ENCODE measurements at places on chromosomes 11 and 22.

GRCh38 chr22:46769191-46769675, 6.8 kb downstream of the TBC1D22A start:
- no peak overlapping the region for H3K4me3 ChIP-seq
- peaks cover 25% of the 10 kb centered on the region for H3K4me1 ChIP-seq
- H3K27me3 ChIP-seq, result no peaks in the 10 kb centered on the region
- no peaks in the 10 kb centered on the region for H3K36me3 ChIP-seq

DNA sequence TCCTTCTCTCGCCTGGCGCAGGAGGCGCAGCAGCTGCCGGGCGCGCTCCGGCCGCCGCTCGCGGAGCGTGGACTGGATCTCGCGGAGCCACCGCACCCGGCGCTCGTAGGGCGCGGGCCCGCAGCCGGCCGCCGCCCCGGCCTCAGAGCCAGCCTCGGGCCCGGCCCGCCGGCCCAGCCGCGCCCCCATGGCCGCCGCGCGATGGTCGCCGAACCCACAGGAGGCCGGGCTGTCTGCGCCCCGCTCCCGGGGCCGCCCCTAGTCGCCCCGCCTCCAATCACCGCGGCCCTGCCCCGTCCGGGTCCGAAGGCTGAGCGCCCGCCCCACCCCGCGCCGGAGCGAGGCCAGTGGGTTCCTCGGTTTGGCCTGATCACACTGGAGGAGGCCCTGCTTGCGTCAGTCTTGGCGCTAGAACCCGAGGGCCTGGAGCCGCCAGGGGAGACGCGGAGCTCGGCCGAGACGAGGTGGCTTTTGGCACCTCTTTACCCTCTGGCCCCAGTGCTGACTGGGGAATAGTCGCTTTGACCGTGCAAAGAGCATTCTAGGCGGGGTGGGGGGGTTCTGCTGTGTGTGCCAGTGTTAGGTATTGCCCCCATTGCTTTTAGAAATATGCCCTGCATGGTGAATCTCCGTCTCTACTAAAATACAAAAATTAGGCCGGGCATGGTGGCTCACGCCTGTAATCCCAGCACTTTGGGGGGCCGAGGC, at the start of gene LRRC75B:
LRRC75B (minus strand) TSS at position 223 of the 708 bp plus-strand sequence; CDS start at position 189, 34 bp downstream.
- H3K27me3 ChIP-seq, result peaks cover 3% of the 10 kb centered on the region
- peak; percentile 49 for DNase-seq
- H3K4me1 ChIP-seq, result no peaks in the 10 kb centered on the region
- no peaks in the 10 kb centered on the region for H3K36me3 ChIP-seq
- H3K4me3 ChIP-seq, result peak within 1 kb of the TSS; percentile 86

DNA sequence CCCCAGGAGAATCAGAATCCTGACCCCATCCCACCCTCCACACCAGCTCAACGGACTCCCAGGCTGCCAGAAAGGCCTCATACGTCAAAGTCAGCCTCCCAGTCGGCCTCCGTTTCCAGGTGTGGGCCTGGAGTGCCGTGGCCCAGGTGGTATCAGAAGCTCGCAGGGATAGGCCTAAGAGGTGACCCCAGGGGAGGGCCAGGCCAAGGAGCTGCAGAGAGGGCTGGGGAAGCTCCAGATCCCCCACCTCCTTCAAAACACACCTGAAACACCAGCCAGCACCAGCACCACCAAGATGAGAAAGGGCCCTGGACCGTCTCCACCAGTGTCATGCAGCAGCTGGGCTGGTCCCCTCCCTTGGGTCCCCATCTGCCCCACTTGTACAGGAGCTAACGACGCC, 20.3 kb downstream of the ASCL2 start:
- no peak overlapping the region for H3K27ac ChIP-seq
- no peak overlapping the region for H3K4me3 ChIP-seq
- no peak for DNase-seq
- no peaks in the 10 kb centered on the region for H3K36me3 ChIP-seq
- no peaks in the 10 kb centered on the region for H3K4me1 ChIP-seq
- H3K27me3 ChIP-seq, result peaks cover 18% of the 10 kb centered on the region

DNA sequence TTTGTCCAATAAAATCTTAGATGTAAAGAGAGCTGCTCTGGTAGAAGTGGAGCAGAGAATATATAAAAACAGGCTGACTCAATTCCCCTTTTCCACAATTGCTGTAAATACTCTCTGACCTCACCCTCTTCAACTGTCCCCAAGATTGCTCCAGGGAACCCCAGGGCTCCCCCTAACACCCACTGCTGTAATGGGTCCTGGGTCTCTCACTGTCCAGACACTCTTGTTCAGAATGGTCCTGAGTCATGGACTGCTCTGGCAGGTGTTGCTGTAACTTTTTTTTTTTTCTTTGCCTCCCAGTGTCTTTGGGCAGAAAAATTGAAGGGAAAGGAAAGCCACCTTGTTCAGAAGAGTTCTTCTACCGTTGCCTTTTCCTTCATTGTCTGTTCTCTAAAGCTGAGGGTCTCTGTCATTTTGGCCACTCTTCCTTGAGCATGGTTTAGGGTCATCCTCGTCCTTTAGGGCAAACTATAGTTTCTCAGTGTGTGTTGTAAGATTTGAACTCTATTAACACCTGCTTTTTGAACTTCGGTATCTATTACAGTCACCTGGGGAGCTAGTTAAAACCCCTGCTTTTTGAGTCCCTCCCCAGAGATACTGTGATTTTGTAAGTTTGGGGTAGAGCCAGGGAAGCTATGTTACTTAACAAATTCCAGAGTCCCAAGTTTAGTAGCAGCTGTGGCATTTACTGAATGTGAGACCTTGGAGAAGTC, 209.5 kb downstream of the NAV2 start:
- no peaks in the 10 kb centered on the region for H3K27me3 ChIP-seq
- H3K36me3 ChIP-seq, result peaks cover 17% of the 10 kb centered on the region

GRCh38 chr22:41382098-41382578, 396 bp downstream of the TEF start:
- H3K4me3 ChIP-seq, result peak overlapping the region; percentile 88
- peaks cover 3% of the 10 kb centered on the region for H3K27me3 ChIP-seq
- H3K36me3 ChIP-seq, result no peaks in the 10 kb centered on the region
- peak overlapping the region; percentile 64 for H3K27ac ChIP-seq
- H3K4me1 ChIP-seq, result peaks cover 32% of the 10 kb centered on the region

GRCh38 chr11:63404161-63404935, 34.8 kb downstream of the SLC22A9 start:
- H3K4me1 ChIP-seq, result no peaks in the 10 kb centered on the region
- H3K36me3 ChIP-seq, result no peaks in the 10 kb centered on the region
- no peak overlapping the region for H3K4me3 ChIP-seq
- H3K27me3 ChIP-seq, result peaks cover 4% of the 10 kb centered on the region
- DNase-seq, result no peak

- H3K36me3 ChIP-seq, result 0 out of 2 replicates have a peak, but pooled peaks cover 4% of the 10 kb centered on the region
- no peak for DNase-seq
- peaks cover 1% of the 10 kb centered on the region for H3K27me3 ChIP-seq
- H3K4me1 ChIP-seq, result peaks cover 10% of the 10 kb centered on the region
- H3K4me3 ChIP-seq, result peak overlapping the region; percentile 81
These were observed 9.2 kb upstream of the AIFM3 start for GRCh38 chr22:20957683-20958431.

DNA sequence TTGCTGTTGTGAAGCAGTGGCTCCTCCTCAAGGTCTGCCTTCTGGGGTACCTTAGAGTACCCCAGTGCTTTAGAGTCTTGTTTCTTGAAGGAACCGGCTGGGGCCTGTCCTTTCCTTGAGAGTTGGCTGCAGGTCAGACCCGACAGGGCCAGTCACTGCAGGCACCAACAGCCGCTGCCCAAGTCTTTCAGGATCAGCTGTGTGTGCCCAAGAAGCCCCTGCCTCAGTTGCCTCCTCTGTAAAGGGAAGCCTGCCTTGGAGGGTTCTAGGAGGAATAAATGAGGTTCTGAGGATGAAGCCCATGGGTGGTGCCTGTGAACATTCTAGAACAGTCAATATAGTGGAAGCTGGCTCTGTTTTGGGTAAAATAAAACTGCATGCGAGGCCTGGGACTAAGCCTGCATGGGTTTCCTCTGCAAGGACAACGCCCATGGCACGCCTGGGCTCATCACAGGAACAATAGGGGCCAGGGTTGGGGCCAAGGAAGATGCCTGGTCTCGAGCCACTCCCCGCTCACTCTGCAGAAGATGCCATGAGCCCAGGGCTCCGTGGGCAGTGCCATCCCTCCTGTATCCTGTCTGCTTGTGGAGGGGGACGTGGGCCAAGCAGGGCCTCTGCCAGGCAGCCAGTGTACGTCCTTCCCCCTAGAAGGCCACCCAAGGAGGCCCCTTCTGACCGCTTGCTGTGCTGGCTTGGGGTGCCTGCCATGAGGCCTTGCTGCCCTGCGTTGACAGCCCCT, 81.6 kb downstream of the MED15 start:
- H3K27me3 ChIP-seq, result peaks cover 14% of the 10 kb centered on the region
- H3K4me3 ChIP-seq, result no peak overlapping the region
- peak overlapping the region; percentile 21 for H3K27ac ChIP-seq

- no peak overlapping the region for H3K27ac ChIP-seq
- peaks cover 7% of the 10 kb centered on the region for H3K4me1 ChIP-seq
- peaks cover 6% of the 10 kb centered on the region for H3K27me3 ChIP-seq
- H3K4me3 ChIP-seq, result no peak overlapping the region
These were observed 2.7 kb downstream of the UPB1 start for GRCh38 chr22:24497841-24498258.

DNA sequence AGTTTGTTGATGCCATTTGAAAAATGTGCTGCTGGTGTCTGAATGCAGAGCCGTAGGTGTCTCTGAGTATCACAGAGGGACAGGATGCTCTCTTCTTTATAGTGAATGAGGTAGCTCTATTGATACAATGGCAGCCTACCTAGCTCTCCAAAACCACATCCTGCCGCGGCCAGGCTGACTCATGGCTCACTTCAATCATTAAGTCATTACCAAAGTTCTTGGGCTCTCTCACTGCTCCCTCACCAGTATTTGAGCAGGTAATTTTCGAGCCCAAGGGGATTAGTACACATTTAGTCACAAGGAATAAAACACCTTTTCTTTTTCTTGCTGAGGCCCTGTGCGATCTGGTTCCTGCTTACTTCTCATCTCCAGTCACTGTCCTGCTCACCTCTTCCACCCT, 509.0 kb upstream of the LARGE1 start:
- no peak overlapping the region for H3K4me3 ChIP-seq
- no peak overlapping the region for H3K27ac ChIP-seq
- peaks cover 3% of the 10 kb centered on the region for H3K36me3 ChIP-seq
- no peaks in the 10 kb centered on the region for H3K27me3 ChIP-seq
- no peaks in the 10 kb centered on the region for H3K4me1 ChIP-seq
- DNase-seq, result no peak

DNA sequence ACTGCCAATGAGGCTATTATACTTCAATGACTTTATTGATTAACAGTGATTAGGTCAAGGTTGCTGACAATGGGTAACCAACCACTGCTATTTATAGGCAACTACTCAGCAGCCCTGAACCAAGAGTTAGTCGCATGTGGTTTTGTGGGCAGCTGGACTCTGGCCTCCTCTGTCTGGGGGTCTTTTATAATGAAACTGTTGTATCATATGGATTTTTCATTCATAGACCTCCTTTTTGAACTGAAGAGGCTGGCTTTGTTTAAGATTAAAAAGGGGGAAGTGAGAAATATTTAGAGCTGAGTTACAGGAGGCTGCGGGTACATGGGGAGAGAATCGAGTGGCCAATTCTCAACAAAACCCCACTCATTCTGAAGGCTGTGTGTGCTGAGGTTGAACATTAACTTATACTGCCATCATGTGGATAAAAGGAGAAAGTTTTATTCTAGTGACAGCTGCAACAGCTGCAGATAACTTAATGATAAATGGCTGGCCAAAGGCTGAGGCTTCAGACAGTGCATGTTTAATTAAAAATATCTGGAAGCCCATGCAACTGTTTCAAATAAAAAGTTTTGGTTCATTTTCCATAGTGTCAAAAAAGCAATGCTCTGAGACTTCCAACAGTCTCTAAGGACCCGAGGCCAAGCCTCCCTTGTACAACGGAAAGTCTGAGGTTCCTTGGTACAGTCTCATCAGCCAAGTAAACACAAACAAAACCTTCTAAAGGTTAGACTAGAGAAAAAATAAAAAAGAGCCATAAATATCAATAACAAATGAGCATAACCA, 682.6 kb downstream of the KCNA4 start:
- peaks cover 86% of the 10 kb centered on the region for H3K4me1 ChIP-seq
- H3K36me3 ChIP-seq, result peaks cover 9% of the 10 kb centered on the region
- peak overlapping the region; percentile 31 for H3K4me3 ChIP-seq
- H3K27ac ChIP-seq, result peak overlapping the region; percentile 64

DNA sequence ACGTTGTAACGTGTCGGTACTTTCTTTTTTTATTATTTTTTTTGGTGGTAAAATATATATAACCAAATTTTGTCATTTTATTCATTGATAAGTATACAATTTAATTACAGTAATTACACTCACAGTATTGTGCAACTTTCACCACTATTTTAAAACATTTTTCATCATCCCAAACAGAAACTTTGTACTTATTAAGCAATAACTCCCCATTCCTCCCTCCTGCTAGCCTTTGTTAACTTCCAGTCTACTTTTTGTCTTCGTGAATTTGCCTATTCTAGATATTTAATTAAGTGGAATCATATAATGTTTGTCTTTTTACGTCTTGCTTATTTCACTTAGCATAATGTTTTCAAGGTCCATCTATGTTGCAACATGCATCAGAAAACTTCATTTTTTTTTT, 58.5 kb downstream of the STIM1 start:
- peaks cover 10% of the 10 kb centered on the region for H3K4me1 ChIP-seq
- no peak overlapping the region for H3K4me3 ChIP-seq
- H3K36me3 ChIP-seq, result no peaks in the 10 kb centered on the region

DNA sequence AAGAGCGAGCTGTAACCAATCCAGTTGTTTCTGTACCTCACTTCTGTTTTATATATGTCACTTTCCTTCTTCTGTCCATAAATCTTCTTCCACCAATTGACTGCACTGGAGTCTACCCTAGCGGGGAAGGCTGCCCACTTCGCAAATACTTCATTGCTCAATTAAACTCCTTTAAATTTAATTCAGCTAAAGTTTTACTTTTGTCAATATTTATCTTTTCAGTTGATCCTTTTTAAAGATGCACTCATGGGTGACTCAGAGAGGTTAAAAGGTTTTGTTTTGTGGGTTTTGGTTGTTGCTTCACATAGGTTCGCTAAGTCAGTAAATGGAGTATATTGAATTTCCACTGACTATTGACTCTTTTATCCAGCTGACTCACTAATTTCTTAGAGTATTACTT, 597.2 kb downstream of the DLG2 start:
- peaks cover 8% of the 10 kb centered on the region for H3K4me1 ChIP-seq
- DNase-seq, result no peak
- no peak overlapping the region for H3K4me3 ChIP-seq
- no peaks in the 10 kb centered on the region for H3K36me3 ChIP-seq
- H3K27ac ChIP-seq, result no peak overlapping the region

DNA sequence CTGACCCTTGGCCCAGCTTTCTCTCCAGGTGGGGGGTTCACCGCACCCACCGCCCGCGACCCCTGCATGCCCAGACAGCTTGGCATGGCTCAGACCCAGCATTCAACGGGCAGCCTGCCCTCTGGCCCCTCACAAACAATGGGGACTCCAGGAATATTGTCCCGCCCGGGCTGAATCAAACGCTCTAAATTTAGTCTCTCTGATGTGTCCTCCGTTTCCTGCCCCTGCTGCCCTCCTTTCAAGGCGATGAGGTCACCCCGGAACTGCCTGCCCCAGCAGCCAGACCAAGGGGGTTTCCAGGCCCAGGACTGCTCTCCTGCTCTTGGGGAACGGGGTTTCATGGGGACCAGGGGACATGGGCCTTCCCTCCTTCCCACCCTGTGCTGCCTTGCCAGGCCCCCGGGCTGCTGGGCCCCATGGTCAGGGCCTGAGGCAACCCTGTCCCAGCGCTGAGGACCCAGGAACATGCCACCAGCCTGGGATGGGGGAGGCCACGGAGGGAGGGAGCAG, 10.1 kb upstream of the PDGFB start:
- peaks cover 39% of the 10 kb centered on the region for H3K4me1 ChIP-seq
- DNase-seq, result peak; percentile 33
- H3K27me3 ChIP-seq, result no peaks in the 10 kb centered on the region
- H3K4me3 ChIP-seq, result peak overlapping the region; percentile 72
- peak overlapping the region; percentile 94 for H3K27ac ChIP-seq

- H3K27me3 ChIP-seq, result peaks cover 25% of the 10 kb centered on the region
- DNase-seq, result no peak
- H3K4me3 ChIP-seq, result no peak overlapping the region
- peaks cover 85% of the 10 kb centered on the region for H3K4me1 ChIP-seq
- peak overlapping the region; percentile 39 for H3K27ac ChIP-seq
These were observed 5.9 kb downstream of the YPEL4 start for GRCh38 chr11:57643802-57644201.

All from HFFc6 (cell line).